ENCODE measurements at places on chromosomes 7 and 10.

DNA sequence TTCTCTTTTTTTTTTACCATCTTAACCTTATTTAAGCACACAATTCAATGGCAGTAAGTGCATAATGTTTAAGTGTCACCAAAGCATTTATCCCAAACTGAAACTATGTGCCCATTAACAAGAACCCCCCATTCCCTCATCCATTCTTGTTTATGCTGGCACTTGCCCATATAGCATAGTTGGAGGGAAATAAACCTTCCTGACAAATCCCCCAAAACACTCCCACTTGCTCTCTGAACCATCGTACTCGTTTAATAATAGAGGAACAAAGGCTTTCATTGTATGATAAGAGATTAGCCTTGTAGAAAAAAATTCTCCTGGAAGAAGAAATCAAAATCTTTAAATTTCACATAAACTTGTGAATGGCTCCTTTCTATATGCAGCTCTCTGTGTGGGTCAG is 26.4 kb upstream of the KCNMA1 start:
- no peak for DNase-seq

GRCh38 chr10:111199587-111199986 is 122.8 kb downstream of the ADRA2A start:
- DNase-seq, result no peak

- no peak for DNase-seq
These were observed 161.0 kb downstream of the ST7 start for GRCh38 chr7:117114272-117114671.

- no peak for DNase-seq
These were observed 89.0 kb upstream of the STEAP4 start for GRCh38 chr7:88395715-88396114.

- DNase-seq, result no peak
These were observed 10.7 kb downstream of the EPHA1 start for GRCh38 chr7:143397710-143398530.
